Skin of body (tissue), 3 donors: ENCODE measurements at places on chromosomes 1 and 21. TPM values are rescaled to one million over a fixed set of nuclear protein-coding genes. Genes with fewer than 3 reads are reported as not detected.

DNA sequence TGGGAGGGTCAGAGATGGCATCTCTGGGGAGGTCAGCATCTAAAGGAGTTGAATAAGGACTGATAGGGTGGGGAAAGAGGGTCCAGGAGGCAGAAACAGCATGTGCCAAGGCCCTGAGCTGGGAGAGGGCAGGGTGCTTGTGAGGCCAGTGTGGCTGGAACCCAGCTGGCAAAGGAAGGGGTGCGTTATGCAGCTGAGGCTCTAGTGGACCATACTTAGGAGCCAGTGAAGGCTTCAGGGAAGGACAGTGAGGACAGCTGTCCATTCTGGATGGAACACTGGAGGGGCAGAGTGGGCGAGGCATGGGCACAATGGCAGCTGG, 57.1 kb upstream of the RPL11 start:
- no peak for DNase-seq

DNA sequence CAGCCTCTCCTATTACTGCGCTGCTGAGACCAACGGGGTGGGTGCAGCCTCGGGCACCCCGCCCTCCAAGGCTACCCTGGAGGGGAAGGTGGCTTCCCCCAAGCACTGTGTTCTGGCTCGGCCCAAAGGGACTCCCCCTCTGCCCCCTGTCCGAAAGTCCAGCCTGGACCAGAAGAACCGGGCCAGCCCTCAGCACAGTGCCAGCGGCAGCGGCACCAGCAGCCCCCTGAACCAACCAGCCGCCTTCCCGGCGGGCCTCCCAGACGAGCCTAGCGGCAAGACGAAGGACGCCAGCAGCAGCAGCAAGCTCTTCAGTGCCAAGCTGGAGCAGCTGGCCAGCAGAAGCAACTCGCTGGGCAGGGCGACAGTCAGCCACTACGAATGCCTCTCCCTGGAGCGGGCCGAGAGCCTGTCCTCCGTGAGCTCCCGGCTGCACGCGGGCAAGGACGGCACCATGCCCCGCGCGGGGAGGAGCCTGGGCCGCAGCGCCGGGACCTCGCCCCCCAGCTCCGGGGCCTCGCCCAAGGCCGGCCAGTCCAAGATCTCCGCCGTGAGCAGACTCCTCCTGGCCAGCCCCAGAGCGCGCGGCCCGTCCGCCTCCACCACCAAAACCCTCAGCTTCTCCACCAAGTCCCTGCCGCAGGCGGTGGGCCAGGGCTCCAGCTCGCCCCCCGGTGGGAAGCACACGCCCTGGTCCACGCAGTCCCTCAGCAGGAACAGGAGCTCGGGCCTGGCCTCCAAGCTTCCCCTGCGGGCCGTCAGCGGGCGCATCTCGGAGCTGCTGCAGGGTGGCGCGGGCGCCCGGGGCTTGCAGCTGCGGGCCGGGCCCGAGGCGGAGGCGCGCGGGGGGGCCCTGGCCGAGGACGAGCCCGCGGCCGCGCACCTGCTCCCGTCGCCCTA, 533.1 kb downstream of the KIF26B start:
- no peak for DNase-seq

- no peak for DNase-seq
These were observed 277.4 kb downstream of the BRINP2 start for GRCh38 chr1:177448036-177448615.

- DNase-seq, result no peak
These were observed 664.4 kb downstream of the LMO4 start for GRCh38 chr1:87993051-87993450.

PDZK1IP1 gene
- 5.2 TPM for total RNA-seq

SYCP1 gene
- total RNA-seq, result not detected
